ENCODE measurements at places on chromosomes 11 and 22.

DNA sequence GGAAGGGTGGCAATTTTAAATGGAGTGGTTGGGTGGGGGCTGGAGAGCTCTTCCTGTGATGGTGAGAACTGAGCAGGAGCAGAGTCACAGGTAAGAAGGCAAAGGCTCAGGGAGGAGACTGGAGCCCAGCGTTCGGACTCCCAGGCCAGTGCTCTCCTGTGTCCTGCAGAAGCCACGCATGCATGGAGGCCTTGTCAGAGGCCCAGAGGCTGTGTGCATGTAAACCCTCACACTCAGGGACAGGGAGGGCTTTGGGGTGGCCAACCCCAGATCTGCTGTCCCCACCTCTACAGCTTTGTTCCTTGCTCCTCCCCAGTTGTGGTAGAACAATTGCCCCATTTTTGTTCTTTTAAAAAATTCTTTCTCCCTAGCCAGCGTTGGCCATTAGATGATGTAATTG lies 130.4 kb upstream of the PARVA start:
- no peak for DNase-seq

DNA sequence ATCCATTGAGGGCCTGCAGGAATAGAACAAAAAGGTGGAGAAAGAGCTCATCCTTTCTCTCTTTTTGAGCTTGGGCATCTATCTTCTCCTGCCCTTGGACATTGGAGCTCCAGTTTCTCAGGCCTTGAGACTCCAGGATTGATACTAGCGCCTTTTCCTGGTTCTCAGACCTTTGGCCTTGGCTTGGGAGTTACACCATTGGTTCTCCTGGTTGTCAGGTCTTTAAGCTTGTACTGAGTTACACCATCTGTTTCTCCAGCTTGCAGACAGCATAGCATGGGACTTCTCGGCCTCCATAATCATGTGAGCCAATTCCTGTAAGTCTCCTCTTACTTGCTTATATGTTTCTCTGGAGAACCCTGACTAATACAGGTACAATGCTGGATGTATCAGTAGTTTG lies 72.6 kb downstream of the GRK3 start:
- DNase-seq: no peak

DNA sequence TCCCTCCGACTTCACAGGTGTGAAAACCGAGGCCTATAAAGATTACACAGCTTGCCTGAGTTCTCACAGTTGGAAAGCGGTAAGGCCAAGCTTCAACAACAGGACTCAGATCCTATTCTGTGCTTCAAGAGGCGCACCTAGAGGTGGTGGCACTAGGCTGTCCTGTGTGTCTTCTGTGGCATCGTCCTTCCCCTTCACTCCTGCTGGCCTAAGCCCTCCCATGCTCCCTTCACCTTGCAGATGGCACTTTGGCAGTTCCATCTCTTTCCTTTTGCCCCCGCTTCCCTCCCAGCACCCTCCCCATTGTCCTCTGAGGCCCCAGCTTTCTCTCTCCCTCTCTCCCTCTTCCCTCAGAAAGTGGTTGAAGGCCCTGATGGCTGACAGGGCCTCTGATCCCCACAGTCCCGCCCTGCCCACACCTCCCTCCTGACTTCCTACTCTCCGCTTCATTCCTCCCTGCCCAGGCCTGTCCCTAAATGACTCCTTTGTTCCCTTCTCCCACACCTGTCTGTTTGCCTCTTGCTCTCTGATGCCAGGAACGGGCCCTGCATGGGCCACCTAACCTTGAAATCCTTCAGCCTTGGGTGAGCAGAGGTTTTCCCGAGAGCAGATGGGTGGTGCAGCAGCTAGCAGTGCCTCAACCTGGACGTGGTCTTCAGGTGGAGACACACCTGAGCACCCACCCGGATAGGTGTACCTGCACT lies 5.8 kb downstream of the TRIM29 start:
- DNase-seq: no peak

GRCh38 chr11:28463826-28464225 lies 355.6 kb downstream of the METTL15 start:
- DNase-seq: no peak

DNA sequence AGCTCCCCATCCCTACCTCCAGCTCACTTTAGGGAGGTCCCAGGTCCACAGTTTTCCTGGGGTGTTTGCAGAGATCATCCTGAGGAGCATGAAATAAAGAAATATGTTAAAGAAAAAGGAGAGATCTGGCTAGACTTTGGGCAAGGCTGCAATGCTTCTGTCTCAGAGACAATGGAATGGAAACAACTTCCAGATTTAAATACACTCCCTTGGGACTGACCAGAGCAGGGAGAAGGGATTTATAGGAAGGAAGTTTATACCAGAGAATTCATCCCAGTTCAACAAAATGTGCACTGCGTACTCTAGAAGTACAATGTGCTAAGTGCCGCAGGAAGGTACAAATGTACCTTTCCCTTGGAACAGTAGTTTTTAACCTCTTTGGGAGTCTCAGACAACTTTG lies 40.4 kb downstream of the ETS1 start:
- no peak for DNase-seq

- no peak for DNase-seq
These were observed 15.9 kb downstream of the MAP6 start for GRCh38 chr11:75652936-75653335.

- DNase-seq: no peak
These were observed 12.5 kb downstream of the FLRT1 start for GRCh38 chr11:64048042-64048854.
